Aorta (tissue), 5 donors: ENCODE measurements at places on chromosomes 5 and 9.

GRCh38 chr9:33049680-33050361 is 24.7 kb downstream of the DNAJA1 start:
- no peak for DNase-seq

DNA sequence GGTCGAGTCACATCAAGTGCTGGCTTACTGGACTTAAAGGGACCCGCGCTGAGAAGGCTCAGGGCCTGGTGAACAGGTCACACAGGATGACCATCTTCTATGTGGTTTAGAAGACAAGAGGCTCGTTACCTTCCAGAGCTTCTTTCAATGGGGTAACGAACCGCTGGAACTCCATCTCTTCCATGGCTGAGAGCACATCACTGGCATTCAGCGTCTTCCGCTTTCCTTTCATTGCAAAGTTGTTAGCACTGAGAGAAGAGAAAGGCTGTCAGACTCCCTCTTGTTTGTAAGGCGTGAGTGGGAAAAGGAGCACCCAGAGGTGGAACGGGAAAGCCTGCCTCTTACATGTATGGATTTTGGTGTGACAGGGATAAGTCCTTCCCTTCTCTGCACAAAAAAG is 994 bp downstream of the POLE3 start:
- peak; percentile 48 for DNase-seq

GRCh38 chr5:150164211-150164980 is 2.2 kb upstream of the CDX1 start:
- no peak for DNase-seq

DNA sequence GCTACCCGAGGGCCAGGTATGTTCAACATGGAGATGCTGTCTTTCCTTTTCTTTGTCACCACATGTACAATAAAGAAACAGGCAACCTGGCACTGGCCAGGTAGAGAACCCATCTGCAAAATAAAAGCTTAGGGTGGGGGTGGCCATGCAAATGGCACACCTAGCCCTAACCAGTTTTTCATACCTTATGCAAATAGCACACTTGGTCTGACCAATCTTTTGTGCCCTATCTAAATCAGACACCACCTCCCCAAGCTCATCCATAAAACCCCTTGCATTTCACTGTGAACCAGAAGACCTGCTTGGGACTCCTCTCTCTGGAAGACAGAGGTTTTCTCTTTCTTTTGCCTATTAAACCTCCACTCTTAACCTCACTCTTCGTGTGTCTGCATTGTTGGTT is 33.9 kb downstream of the JAKMIP2 start:
- DNase-seq, result no peak

GRCh38 chr9:84478996-84479395 is 138.4 kb upstream of the SLC28A3 start:
- DNase-seq, result no peak

DNA sequence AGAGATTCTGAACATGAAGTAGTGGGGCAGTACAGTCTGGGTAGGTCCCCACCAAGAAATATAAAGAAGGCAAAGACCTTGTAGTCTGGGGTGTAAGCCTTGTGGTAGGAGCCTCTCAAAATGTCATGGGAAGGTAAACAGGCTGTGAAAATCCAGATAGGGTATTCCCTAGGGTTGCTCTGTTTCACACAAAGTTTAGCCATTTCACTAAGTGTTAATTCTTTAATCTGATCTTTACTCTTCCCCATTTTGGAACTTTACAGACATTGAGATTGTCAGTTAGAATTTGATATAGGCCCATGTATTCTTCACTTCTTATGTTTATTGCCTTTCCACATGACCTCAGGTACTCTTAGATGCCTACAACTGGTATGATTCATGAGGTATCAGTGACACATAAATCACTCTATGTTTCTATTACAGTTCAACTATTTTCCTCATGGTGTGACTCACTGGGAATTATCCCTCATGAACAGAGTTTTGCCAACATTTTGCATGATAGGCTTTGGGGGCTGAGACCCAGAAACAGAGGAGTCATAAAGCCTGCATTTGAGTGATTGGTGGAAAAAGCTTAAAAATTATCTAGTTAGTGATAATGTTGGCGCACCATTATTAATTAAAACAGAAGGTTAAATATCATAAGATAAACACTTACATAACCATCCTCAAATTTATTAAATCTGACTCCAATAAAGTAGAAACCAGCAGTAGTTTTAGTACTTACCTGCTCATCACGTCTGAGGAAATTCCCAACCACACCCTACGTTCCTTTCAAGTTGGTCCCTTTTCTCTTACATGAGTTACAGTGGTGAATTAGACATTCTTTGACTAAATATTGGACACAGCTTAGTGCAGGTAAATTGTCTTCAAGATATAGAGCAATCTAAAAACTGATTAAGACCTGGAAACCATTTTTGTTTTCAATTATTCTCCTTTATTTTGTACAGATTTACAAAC is 399.8 kb upstream of the MEF2C start:
- no peak for DNase-seq

GRCh38 chr5:29005386-29005785 is 1967.0 kb upstream of the CDH9 start:
- no peak for DNase-seq

DNA sequence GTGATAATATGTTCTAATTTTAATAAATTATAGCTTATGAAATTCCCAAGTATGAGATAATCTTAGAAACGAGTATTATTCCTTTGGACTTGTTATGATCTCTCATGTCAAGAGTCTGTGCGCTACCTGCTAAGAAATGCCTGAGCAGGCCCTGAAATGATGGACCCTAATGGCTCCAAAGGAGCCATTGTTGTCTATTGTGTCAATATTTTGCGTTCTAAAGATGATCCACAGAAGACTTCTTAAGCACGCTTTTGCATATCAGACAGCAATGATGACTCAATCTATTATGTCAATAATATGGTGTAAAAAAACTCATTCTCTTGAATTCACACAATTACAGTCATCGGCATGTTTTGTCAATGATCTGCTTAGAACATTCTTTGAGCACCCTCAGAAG is 306.1 kb downstream of the KIAA0825 start:
- no peak for DNase-seq

GRCh38 chr5:2238732-2239131 is 356.0 kb upstream of the IRX4 start:
- DNase-seq, result no peak

DNA sequence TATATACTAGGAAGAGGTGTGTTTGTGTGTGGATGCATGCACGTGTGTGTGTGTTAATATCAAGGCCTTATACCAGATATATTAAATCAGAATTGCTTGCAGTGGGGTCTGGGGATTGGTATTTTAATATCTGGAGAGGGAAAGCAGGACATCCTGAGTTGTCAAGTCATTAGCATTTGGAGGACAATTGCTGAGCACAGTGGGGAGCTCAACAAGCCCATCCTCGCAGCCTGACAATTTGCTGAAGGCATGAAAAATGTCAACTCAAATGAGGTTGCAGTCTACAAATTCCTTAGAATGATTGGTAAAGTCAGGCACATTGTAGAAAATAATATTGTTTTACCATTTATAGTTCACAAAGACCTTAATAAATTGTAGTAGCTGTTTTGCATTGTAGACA is 627.4 kb downstream of the LRRC70 start:
- no peak for DNase-seq

DNA sequence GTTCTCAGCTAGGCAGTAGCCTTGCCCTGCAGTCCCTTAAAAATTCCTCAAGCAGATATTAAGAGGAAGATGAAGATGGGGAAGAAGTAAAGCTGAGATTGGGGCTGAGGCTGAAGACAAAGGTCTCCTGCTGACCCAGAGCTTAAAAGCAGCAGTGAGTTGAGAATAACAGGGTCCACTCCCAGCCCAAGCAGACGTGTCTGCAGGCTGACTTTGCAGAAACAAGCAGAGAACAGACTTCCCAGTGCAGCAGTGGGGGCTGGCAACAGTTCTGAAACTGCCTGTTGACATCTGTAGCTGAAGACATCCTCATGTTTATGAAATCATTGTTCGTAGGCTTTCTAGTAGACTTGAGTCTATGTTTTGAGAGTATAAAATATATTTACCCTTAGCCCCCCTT is 1.1 kb downstream of the CTXN3 start:
- no peak for DNase-seq

- DNase-seq, result no peak
Observed at GRCh38 chr5:139394123-139394653, 716 bp downstream of the PROB1 start.

DNA sequence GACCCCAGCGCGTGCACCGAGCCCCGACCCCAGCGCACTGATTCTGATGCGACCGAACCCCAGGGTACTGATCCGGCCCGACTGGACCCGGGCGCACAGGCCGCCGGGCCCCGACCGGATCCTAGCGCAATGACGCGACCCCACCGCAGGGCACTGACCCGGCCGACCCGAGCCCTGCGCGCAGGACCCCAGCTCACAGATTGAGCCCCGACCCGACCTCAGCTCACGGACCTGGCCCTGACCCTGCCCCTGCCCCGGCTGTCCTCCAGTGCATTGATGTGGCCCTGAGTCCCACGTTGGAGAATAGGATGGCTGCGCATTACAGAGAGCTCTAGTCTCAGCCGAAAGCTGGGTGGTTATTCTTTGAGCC is 438 bp downstream of the TRIP13 start:
- no peak for DNase-seq

- DNase-seq, result no peak
Observed at GRCh38 chr5:64587370-64587769, 81.6 kb downstream of the RGS7BP start.

DNA sequence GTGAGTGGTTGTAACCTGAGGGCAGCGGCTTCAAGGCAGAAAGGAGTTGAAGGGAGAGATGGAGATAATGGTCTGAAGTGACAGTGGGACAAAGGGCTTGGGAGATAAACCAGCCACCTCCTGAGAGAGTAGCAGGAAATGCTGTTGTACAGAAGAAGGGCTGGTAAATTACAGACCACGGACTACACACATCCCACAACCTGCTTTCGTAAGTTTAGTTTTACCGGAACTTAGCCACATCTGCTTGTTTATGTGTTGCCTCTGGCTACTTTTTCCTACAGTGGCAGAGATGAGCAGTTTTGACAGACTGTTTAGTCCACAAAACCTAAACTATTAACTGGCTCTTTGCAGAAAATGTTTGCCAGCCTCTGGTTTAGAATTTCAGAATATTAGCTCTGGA is 269.5 kb downstream of the ARHGEF28 start:
- no peak for DNase-seq

DNA sequence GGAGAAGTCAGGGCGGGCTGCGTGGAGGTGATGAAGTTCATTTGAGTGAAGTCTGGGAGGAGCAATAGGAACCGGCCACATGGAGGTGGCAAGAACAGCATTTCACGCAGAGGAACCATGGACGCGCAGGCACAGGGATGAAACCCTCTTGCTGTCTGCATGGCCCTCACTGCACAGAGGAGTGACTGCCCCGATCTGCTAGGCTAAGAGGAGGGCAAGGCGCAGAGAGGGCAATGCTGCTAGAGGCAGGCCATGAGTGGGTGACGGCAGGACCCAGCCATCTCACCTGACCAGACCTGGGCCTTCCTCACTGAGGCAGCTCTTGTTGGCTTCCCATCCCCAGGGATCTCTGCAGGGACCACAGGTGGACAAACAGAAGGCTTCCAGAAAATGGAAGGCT is 90.3 kb downstream of the BARX1 start:
- peak; percentile 54 for DNase-seq

DNA sequence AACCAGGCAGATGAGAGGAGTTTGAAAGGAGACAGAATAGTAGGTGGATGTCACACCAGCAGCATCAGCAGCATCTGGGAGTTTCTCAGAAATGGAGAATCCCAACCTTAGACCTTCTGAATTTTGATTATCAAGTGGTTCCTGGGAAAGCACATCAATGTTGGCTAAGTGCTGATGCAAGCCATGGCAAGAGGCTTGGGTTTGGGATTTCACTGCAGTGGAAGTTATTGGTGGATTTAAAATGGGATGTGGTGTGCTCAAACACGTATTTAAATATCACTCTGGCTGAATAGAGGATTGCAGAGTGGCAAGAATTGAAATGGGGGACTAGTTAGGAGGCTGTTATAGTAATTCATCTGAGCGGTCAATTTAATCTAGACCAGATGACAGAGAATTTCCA is 387.8 kb upstream of the WWC1 start:
- no peak for DNase-seq

DNA sequence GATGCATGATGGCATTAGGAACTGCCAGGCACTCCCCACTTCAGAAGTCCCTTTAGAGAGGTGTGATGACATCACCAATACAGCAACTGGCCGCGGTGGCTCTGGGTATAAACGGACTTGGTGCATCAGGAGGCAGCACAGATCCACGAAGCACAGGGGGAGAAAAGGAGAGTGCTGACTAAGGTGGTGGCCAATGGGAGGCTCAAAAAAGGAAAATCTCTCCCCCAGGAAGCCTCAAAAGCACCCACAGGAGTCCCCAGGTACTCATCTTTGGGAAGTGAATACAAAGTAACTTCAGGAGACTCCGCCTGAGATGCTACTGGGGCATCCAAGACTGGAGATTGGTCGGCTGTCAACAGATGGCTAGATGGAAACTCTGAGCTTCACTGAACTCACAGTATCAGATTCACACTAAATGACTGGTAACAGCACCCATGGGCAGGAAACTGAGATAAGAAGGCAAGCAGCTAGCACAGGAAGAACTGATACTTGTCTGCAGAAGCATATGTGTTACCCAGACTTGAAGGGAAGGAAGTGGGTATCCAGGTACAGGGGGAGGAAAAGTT is 7.6 kb downstream of the TTC39B start:
- no peak for DNase-seq

DNA sequence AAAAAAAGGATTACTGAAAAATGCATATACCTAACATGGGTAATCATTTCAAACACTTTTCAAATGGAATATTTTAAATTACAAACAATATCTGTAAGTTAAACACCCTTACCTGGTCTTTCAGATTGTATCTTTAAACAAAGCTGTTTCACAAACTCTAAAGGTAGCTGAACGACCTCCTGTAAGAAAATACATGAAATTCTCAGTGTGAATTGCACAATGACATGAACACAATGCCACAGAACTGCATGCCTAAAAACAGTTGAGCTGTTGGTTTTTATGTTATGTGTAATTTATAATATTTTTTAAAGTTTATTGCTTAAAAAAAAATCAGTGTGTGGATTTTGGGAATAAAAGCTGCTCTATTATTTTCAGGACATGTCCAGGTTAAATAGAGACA is 17.5 kb downstream of the IPPK start:
- DNase-seq, result no peak

DNA sequence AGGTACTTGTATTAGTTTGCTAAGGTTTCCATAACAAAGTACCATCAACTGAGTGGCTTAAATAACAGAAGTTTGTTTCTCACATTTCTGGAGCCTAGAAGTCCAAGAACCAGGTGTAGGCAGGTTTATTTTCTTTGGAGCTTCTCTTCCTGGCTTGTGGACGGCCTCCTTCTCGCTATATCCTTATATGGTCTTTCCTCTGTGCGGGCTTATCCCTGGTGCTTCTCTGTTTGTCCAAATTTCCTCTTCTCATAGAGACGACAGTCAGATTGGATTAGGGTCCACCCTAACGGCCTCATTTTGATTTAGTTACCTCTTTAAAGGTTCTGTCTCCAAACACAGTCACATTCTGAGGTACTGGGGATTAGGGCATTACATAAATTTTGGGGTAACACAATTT is 88.3 kb downstream of the RMI1 start:
- DNase-seq, result no peak

- peak; percentile 90 for DNase-seq
Observed at GRCh38 chr9:116549061-116549664, 137.9 kb upstream of the TRIM32 start.
